Cerebellar nuclear complex (tissue), 1 donor: ENCODE measurements at places on chromosomes 7 and 10.

DNA sequence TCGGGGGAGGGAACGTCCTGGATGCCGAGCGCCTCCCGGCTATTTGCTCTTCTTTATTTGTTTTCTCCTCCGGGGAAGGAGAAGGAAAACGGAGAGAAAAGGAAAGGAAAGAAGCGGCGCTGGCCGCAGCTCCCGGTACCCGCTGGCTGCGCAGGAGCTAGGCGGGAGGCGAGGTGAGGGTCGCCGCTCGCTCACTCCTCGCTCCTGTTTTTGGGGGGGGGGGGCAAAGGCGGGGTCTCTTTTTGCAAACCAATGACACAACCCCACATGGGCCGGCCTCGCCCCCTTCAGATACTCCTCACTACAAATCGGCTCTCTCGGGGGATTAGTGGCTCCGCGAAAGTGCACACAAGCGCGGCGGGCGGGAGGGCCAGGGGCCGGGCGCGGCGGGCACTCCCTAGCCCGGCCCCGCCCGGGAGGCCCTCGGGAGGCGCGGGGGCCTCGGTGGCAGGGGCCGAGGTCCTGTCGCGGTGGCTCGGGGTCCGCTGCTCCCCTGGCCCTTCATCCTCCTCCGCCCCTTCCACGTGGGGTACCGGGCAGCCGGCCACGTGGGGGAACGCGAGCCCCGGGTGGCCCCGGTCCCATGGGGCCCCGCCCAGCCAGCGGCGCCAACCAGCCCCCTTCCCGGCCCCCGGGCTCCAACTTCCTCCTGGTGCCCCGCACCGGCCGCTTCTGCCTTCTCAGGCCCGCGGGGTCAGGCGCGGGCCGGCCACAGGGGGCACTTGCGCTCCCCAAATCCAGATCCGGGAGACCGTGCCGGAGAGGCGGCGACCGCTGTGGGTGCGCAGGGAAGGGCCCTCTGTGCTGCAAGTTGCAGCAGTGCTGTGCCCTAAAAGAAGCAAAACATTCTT is 718 bp upstream of the CTBP2 start:
- no peak for DNase-seq

- DNase-seq = no peak
These were observed 2.3 kb downstream of the IL6 start for GRCh38 chr7:22729180-22729825.

- DNase-seq = no peak
These were observed 53.6 kb upstream of the LRRC17 start for GRCh38 chr7:102859084-102859798.

DNA sequence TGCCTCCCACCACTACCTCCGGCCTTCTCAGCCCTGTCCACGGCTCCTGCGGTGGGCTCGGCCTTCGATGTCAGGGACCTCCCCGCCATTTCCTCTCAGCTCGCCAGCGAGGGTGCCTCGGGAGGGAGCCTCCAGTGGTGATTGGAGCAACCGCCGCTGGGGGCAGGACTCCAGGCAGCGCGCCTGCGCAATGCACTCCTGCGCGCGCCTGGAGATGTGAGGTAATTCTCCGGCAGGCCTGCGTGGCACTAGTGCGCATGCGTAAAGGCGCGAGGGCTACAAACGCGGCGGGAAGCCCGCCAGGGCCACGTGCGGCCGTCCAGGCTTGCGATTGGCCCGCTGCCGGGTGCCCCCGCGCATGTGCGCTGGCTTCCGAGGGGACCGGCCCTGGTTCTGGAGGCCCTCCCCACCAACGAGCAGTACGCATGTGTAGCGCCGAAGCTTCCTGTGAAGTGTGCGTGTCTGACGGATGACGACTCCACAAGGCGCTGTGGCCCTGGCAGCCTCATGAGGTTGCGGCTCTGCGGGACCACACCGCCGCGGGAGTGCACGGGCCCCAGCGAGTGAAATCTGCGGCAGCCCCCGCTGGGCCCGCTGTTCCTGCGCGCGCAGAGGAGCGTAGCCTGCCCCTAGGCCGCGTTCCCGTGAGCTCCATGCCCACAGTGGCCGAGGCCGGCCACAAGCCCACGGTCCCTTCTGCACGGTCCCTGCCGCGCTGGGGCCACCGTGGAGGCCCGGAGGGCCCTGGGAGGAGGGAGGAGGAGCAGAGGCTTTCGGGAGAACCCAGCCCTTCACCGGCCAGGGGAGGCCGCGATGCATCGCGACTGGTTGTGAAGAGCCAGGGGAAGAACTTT is at the start of gene SYCE1:
SYCE1 (minus strand) TSS at position 143 of the 854 bp plus-strand sequence; CDS start at position 89, 54 bp downstream.
- DNase-seq = no peak

GRCh38 chr7:32158076-32158475 is 87.9 kb upstream of the PDE1C start:
- no peak for DNase-seq

GRCh38 chr7:124713086-124713485 is 52.5 kb downstream of the GPR37 start:
- no peak for DNase-seq

GRCh38 chr7:131104596-131105293 is 222.9 kb upstream of the MKLN1 start:
- DNase-seq = no peak

- DNase-seq = no peak
These were observed 512 bp upstream of the VIM start for GRCh38 chr10:17227367-17228090.

- peak; percentile 75 for DNase-seq
These were observed 316.8 kb upstream of the STEAP1 start for GRCh38 chr7:89837515-89837914.

DNA sequence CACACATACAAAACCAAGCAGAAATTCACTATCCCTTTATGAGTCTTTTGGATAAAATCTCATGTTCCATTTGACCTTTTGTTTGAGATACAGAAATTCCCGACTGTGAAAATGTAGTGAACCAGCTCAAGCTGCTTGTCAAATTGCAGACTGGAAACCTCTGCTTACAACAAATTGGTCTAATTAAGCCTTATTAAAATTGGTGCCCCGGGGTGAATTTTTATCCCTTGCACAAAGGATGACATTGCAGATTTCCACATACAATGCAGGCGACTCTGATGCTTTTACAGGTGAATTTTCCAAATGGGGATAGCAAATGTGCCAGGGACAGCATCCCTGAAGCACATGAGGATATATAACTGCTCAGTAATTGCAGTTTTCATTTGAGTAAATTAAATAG is 257.3 kb downstream of the BMPER start:
- DNase-seq = no peak

DNA sequence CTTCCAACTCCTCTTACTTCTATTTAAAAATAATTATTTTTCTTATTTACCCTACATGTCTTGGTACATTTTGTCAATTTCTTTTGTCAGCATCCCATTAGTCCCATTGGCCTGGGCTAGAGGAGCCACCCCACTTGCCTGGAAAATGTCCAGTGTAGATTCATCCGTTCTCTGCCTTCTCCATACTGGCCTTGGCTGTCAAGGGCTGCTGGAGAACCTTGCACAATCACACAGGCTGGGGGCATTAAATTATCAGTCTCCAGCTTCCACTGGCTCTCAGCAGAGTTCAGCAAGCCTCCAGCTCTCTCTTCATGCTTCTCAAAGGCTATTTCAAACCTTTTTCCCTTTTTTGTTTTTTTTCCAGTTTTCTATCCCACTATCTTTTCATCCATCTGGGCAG is 13.8 kb upstream of the ZCCHC24 start:
- no peak for DNase-seq
